ENCODE measurements at places on chromosomes 1 and 21.

DNA sequence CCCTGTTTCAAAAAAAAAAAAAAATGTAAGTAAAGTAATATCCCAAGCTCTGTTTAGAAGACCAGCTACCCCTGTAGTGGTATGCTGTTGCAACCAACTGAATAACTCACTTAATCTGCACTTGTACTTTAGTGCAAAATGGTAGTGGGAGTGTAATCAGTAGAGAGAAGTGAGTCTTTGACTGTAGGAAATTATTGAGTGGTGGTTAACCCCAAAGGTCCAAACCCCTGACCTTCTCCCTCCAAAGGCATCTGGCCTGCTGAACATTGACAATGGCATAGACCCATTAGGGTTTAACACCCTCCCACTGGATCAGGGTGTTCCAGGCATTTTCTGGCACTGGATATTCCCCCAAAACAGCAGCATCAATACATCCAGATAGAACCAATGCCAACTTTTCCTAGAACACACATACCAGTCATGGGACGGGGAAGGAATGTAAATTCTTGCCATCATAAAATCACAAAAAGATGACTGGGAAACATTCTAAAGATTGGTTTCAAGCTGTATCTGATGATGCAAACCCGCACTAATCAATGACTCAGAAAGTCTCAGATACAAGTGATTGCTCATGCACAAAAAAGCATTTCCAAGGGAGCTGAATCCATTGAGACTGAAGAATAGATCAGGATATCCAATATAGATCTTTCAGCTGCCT is 110.3 kb downstream of the MRPL39 start:
- DNase-seq: no peak

GRCh38 chr1:37033355-37034101 is 787 bp downstream of the GRIK3 start:
- DNase-seq: no peak

DNA sequence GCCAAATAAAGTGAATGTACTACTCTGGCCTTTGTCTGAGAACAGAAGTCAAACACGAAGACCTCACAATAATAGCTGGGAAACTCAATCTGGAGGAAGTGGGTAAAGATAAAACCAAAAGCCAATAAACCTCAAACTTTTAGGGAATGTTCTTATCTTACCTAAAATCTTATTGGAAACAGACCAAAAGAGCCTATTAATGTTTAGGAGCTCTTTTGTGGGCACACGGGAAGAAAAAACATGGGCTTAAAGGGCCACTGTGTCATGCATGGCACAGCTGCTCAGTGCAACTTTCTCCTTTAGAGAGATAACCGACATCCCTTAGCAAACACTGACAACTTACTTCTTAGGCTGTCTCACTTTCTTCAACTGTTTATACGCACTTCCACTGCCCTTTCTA is 16.1 kb downstream of the EIF2B3 start:
- no peak for DNase-seq

DNA sequence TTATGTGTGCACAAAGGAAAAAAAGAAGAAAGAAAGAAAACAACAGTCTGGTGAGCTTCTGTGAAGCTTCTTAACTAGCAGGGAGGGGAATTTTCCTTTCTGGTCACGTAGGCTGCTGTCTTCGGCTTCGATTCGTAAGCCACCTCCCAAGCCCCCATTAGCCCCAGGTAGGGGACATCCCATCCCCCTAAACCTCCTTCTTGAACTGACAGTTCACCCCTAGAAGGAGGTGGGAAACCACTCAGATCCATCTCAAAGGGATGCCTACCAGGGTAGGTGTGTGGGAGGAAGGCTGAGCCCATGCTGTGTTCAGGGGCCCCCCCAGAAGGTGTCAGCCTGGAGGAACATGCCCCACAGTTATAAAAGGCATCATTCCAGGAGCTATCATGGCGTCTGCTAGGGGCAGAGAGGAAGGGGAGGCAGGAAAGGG is 25.8 kb downstream of the CD247 start:
- peak; percentile 52 for DNase-seq

DNA sequence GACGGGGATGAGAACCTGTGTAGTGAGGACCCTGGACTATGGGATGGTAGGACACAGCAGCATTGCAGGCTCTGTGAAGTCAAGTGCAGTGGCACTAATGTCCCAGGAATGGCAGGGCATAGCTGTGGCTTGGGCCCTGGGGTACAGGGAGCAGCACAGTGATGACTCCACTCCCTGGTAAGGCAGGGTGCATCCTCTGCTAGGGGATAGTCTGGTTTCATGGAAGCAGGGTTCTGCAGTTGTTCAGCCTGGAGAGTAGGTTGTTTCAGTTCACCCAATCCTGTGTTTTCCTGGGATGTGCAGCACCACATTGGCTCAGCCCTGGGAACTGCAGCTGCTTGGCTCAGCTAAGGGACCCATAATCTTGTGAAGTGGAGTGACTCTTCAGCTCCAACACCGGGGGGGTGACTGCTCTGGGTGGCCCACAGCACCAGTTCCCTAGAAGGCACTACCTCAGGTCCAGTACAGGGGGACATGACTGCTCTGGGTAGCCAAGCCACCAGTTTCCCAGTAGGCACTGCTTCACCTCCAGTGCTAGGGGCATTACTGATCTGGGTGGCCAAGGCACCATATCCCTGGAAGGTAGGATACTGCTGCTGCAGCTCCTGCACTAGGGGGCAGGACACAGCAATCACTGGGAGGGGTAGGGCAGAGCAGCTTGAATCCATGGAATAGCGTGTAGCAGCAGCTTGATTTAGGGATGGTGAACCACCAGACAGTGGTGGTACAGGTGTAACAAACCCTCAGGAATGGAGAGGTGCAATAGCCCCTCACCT is 15.3 kb upstream of the C1orf185 start:
- DNase-seq: no peak

GRCh38 chr1:15407580-15407979 is 2.1 kb upstream of the EFHD2 start:
- DNase-seq: no peak

- DNase-seq: no peak
These were observed 12.7 kb downstream of the GORAB start for GRCh38 chr1:170544624-170545023.

DNA sequence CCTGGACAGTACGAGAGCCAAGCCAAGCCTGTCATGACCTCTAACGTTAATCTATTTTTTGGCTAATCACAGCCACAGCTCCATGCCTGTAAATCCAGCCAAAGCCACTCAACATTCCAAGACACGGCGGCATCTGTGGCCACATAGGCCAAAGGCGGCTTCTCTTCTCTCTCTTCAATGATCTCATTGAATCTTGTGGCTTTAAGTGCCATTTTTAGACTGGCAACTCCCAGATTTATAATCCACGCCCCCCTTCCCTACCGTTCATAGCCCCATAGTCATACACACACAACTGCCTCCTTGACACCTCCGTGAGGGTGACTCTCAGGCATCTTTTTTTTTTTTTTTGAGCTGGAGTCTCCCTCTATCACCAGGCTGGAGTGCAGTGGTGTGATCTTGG is 5.7 kb upstream of the SELENON start:
- DNase-seq: no peak

DNA sequence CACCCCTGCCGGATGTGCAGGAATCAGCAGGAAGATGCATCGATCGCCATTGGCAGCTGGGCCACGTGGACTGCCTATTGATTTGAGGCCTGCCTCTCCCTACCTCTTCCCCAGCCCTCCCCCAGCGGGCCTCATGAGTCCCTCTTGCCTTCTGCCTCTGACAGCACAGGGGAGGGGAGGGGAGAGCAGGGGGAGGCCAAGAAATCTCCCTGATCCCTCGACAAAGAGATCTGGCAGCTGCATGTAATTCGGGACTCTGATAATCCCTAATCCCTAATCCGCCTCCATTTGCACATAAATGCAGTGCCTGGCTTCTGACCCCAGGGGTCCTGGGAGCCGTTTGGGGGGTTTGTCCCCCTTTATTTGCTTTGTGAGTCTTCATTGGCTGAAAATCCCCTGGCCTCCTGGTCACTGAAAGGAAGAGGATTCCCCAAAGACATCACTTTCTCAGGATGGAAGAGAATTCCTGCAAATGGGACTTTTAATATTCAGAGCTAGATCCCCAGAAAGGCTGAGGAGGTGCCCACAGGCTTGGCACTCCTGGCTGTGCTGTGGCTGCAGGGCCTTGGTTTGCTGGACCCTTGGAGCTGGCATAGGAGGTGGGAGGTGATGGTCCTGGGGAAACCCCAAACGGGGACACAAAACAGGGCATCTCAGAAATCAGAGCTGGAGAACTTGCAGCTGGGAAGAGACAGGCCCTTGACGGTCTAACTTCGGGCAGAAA is 239.4 kb upstream of the POU3F1 start:
- DNase-seq: no peak

GRCh38 chr1:44829506-44830384 is 13.3 kb downstream of the PTCH2 start:
- DNase-seq: no peak

- no peak for DNase-seq
These were observed 3.4 kb upstream of the PDE9A start for GRCh38 chr21:42650033-42650370.

DNA sequence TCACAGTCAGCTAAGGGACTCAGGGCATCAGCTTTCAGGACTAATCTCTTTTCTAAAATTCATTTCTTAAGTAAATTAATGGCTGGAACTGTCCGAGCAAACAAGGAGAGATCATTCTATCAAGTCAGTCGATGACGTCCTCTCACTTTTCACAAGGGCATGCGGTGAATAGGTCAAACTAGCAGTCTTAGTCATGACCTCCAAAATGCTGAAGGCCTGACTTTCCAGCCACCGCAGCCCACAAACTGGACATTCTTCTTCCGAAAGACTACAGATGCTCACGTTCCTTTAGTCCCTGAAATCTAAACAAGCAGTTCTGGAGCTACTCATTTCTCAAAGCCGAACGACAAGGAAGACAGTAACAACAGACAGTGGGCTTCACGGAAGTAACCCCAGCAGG is 127.9 kb downstream of the TIAM1 start:
- no peak for DNase-seq

GRCh38 chr1:232283864-232284263 is 346.1 kb downstream of the SIPA1L2 start:
- no peak for DNase-seq

DNA sequence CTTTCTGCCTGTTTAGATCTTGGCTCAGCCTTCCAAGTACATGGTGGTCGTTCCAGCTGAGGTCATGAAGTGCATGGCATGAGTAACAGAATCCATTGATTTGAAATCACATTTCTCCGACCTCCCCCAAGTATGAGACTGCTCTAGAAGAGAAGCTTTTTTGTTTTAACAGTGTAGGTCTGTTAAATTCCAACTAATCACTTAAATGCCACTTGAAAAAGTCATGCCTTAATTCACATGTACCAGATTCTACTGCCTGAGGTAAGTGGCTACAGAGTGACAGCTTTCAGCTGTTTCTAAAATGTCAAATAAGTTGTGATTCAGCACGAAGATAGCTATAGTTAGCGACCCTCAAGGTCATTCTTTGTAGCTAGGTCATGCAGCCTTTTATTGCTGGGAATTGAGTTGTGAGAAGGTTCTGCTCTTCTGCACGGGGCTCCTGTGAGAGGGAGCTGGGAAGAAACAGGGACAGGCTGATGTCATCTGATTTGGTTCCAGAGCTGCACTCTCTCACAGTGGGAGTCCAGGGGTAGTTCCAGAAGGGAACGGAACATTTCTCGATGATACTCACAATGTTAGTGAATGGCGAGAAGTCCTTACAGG is 112.7 kb downstream of the VPS13D start:
- DNase-seq: no peak
